SHP77 (cell line): ENCODE measurements at places on chromosomes 1 and 21.
A peak's percentile ranks its signal among the peaks of the same experiment; 100 is the strongest.

- no peak for DNase-seq
These were observed 857.4 kb downstream of the USP25 start for GRCh38 chr21:16587141-16587581.

DNA sequence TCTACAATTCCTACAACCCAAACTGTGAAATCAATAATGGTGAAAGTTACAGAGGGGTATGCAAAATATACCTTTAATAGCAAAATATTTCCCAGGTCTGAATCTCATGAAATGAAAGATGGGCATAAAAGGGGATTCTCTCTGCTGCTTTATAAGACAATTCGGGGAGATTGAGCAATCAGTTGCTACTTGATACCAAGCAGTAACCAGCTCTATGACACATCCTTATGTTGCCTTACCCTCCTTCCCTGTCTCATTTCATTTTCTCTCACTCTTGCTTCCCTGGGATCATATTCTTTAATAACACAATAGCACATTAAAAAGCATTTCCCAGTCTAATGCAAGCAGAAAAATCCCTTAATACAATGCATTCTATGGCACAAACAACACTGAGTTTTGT lies 29.0 kb downstream of the ZSWIM5 start:
- no peak for DNase-seq

- DNase-seq = no peak
These were observed 239.1 kb upstream of the IRF2BP2 start for GRCh38 chr1:234848972-234849649.

DNA sequence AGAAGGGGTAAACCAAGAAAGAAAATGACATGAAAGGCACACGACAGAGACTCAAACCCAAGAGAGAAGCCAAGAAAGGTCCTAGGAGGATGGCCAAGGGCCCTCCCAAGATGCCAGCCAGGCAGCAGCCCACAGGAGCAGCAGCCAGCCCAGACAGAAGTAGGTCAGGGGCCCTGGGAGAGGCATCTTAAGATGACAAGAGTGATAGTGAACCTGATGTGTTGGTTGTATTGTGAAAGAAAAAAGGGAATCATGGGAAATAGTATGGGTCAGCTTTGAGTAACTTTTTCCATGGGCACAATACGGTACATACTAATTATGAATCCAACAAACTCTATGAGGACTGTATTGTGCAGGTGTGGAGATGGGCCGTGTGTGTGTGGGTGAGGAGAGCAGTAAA lies 3.3 kb downstream of the CCSAP start:
- no peak for DNase-seq

GRCh38 chr1:59879574-59879973 lies 47.0 kb downstream of the CYP2J2 start:
- DNase-seq = peak; percentile 50

DNA sequence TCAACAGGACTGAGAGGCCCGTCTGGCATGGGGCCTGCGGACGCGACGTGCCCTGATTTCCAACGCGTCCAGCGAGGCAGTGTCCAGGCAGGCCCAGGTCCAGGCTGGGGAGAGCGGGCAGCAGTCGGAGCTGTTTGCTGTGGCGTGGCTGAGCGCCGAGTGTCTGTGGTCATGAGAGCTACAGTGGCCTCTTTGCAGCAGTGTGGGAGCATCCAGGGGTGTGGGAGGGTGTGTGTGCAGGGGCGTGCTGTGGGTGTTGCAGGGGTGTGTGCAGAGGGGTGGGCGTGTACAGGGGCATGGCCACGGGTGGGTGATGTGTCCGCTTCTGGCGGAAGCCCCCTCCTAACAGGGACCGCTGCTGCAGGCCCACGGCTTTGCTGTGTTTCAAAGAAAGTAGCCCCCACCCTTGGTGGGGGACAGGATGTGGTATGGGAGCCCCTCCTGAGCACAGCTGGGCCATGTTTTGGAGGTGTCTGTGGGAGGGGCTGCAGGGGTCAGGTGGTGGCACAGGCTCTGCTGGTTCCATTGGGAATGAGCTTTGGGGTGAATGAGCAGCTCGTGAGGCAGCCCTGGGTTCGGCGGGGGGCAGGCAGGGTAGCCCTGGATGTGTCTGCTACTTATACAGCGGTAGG lies 17.7 kb downstream of the PLCH2 start:
- DNase-seq = no peak

DNA sequence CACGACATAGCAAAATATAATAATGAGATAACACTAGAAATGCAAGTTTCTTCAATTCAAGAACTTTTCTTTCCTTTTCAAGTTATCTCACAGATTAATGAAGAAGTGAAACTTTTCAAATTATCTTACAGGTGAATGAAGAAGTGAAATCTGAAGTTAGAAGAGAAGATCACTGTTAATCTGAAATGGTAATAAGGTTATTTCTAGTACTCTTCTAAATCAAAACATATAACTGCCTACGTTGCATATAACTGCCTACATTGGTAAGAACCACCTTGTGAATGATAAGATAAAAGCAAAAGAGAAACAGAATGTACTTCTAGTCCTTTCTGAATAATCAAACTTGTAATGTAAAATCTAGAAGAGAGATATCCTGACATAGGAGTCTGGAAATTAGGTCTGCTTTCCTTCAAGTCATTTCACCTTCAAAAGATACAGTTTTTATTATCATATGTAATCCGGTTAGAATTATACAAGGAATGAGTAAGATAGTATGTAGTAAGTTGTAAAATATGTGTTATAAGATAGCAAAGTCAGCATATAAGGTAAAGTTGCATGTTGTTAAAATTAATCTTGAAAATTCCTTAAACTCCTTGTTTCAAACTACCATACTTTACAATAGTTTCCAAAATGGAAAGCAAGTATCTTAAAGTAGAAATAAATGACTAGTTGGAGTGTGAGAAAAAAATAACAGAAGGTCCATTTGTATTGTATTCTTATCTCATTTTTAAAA lies 522.4 kb upstream of the ZRANB2 start:
- DNase-seq = no peak

DNA sequence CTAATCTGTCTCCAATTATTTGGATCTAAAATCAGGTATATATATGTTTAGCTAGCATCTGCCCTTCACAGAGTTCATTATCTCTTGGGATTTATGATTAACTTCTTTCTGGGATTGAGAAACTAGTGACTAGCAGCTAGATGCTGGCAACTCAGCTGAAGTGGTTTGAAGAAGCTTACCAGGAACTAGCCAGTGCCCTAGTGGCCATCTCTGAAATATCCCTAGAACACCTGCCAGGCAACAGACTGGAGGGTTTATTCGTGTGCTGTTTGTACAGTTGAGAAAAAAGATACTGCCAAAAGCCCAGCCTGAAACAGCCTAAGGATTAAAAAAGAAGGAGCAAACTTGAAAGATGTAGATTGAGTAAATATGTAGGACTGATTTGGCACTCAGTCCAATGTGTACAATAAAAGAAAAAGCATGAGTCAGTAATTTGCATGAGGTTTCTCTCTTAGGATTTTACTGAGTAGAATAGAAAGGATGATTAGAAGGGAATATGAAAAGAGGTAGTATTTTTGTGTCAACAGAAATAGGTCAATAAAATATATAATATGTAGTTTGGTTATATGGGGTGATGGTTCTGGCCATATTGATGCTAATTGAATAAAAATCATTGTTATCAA lies 1144.6 kb upstream of the ADGRL2 start:
- DNase-seq = peak; percentile 67

- DNase-seq = no peak
These were observed 39.5 kb upstream of the RGS16 start for GRCh38 chr1:182643699-182644098.

DNA sequence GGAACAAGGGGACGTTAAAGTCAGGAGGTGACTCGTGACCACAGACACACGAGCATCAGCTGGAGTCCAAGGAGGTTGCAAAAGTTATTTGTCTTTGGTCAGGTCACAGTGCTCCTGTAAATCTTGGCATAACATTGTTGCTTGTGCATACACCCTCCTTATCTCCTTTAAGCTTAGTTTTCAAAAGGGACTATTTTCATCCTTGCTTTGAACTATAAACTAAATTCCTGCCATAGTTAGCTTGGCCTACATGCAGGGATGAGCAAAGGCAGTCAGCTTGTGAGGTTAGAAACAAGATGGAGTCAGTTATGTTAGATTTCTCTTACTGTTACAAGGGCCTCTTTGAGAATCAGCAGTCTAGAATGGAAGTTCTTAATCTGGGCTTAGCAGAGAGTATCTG lies 28.0 kb upstream of the FASLG start:
- no peak for DNase-seq

GRCh38 chr1:64502931-64503330 lies 33.0 kb downstream of the CACHD1 start:
- no peak for DNase-seq

GRCh38 chr1:1144843-1145546 lies 28.7 kb upstream of the TTLL10 start:
- DNase-seq = no peak

DNA sequence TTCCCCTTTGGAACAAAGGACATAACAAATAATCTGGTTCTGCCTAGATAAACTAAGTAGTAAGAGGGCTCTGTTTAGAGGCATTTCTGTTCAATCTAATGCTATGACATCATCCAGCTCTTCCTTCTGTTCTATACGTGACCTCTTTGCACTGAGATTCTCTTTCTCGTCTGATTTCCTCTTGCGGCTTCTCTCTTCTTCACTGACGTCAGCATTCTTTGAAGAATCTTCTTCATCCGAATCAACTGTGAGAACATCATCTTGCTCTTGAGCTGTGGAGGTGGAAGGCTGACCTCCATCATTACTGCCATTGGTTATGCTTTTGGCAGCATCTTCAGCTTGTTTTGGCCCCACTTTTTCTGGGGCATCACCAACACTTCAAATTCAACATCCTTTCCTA lies 130.4 kb downstream of the HS2ST1 start:
- no peak for DNase-seq

GRCh38 chr1:184562806-184563205 lies 176.0 kb downstream of the C1orf21 start:
- DNase-seq = no peak

DNA sequence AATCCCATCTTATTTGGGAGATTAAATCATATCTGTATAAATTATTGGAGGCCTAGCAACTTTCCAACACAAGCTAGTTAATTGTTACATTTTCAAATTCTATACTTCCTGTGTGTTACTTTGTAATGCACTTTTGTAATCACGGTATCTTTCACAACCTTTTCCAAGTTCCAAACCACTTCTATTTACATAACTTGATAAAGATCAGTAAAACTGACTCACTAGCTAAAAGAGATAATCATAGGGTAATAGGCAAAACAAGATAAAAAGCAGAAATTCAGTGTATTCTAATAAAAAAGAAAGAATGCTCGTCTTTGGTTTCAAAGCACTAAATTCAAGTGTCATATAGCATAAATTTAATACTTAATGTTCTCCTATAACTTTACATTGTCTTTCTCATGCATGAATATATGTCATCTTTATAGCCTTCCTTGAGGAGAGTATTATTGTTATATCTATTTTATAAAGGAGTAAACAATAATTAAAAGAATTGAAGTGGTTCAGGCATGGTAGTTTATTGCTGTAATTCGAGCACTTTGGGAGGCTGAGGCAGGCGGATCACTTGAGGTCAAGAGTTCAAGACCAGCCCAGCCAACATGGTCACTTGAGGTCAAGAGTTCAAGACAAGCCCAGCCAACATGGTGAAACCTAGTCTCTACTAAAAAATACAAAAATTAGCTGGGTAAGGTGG lies 66.4 kb downstream of the RGS13 start:
- DNase-seq = no peak

DNA sequence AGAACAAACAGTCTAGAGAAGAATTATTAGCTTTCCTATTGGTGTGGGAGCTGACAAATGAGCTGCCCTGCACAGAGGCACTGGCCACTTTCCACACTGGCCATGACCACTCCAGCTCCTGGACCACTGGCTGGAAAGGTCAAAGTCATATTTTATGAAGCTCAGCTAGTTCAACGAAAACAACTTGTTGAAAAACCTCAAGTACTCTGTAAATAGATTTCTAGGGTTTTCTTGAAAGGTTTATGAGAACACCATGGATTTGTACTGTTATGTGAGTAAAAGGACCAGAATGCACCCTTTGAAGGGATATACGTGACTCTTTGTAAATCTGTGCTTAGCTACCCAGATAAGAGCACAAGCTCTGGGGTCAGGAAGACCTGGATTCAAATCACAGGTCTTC lies 54.5 kb upstream of the FGGY start:
- peak; percentile 8 for DNase-seq
